Cardiac muscle cell (in vitro differentiated cells and primary cell): ENCODE measurements at places on chromosomes 5 and 9.

GRCh38 chr5:95304711-95305110 lies 19.8 kb upstream of the MCTP1 start:
- no peaks in the 10 kb centered on the region for H3K36me3 ChIP-seq
- no peaks in the 10 kb centered on the region for H3K27me3 ChIP-seq
- no peak overlapping the region for H3K27ac ChIP-seq
- DNase-seq = no peak
- no peak overlapping the region for H3K4me3 ChIP-seq

DNA sequence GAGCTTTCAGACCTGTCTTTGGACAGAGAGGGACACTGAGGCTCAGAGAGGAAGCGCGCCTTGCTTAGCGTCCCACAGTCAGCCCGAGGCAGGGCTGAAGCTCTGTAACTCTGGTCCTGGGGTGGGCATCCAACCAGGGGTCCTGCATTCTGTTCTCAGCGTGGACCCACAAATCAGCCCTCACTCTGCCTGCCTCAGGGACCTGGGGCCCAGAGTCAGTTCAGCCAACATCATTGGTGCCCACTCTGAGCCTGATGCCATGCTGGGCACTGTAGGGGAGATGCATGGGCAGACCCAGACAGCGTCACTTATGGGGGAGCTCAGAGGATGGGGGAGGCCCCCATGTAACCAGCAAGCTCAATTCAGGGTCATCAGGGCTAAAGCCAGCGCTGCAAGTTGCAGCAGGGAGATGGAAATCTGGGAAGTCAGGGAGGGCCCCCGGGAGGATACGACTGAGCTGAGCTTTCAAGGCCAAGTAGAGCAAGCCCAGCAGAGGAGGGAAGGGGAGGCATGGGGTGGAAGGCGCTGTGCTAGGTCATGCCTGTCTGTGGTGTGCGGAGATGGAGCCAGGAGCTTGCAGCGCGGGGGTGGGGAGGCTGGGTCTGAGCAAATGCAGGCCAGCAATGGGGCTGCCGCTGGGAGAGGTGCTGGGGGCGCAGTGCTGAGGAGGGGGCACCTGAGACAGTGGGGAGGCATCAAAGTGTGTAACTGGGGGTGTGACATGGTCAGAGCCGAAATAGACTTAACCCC lies 21.1 kb downstream of the CORO2A start:
- H3K4me3 ChIP-seq = no peak overlapping the region
- no peaks in the 10 kb centered on the region for H3K36me3 ChIP-seq
- H3K4me1 ChIP-seq = no peaks in the 10 kb centered on the region
- peak; percentile 34 for DNase-seq
- H3K27ac ChIP-seq = no peak overlapping the region

- no peaks in the 10 kb centered on the region for H3K27me3 ChIP-seq
- no peak overlapping the region for H3K4me3 ChIP-seq
- no peaks in the 10 kb centered on the region for H3K36me3 ChIP-seq
- peaks cover 29% of the 10 kb centered on the region for H3K4me1 ChIP-seq
Observed at GRCh38 chr9:133716564-133717112, 21.5 kb downstream of the SARDH start.

- H3K4me3 ChIP-seq = no peak overlapping the region
- H3K4me1 ChIP-seq = peaks cover 22% of the 10 kb centered on the region
- no peaks in the 10 kb centered on the region for H3K36me3 ChIP-seq
- DNase-seq = no peak
- no peak overlapping the region for H3K27ac ChIP-seq
Observed at GRCh38 chr5:186091-187041, 4.9 kb upstream of the LRRC14B start.

DNA sequence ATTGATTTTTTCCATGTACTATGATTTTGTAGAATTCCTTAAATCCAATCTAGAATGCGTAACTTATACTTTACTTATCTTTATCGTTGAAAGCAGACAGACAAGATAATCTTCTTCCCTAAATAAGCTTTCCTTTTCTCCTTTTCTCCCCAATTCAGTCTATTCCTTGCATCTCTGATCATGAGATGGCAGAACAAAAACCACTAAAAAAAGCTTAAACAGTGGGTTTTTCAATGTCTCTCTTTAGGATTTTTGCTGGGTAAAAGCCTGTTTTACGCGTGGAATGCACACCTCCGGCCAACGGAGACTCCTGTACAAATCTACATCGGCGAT lies 755 bp downstream of the CDKN2B start:
- no peaks in the 10 kb centered on the region for H3K4me1 ChIP-seq
- no peak for DNase-seq
- no peak overlapping the region for H3K27ac ChIP-seq
